ENCODE measurements at places on chromosomes 2 and 18.

- DNase-seq, result no peak
Observed at GRCh38 chr2:191625016-191625415, 52.9 kb upstream of the NABP1 start.

- DNase-seq, result no peak
Observed at GRCh38 chr2:144411473-144411872, 108.4 kb downstream of the ZEB2 start.

GRCh38 chr2:145416640-145417039 is 896.7 kb upstream of the ZEB2 start:
- no peak for DNase-seq

- no peak for DNase-seq
Observed at GRCh38 chr2:25286025-25286400, 55.7 kb downstream of the DNMT3A start.

DNA sequence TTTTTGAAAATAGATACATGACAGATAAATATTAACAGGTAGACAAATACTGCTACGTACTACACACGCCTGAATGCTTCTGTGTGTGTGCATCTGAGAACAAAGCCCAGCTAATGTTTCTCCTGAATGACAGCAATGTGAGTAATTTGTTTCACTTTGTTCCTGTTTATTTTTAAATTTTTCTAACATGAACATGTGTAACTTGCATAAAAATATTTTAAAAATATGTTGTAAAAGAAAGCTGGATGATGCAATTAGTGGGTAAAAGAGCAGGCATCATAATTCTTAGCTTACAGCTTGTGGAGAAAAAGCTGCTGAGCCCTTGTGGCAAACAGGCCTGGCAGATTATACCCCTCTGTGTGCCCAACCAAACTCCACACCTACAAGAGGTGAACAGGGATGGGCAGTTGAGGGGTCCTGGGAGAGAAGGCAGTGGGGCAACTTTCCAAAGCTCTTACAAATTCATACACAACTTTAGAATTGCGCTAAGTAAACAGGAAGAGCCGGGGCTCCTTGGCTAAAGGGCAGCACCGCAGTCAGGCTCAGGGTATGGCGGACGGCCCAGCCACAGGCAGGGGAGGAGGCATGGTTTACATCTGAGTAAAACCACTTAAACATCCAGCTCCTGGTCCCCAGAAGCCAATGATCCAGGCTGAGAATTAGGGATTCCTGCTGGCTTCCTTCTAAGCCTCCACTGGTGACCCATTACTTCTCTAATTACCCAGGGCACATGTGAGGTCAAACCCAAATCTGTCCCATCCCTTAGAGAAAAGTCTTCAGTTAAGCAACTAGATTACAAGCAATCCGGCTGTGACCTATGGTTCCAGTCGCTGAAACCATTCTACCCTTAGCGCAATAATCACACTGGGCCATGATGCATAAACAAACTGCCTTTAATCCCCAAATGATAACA is 14.0 kb downstream of the PXDN start:
- no peak for DNase-seq

DNA sequence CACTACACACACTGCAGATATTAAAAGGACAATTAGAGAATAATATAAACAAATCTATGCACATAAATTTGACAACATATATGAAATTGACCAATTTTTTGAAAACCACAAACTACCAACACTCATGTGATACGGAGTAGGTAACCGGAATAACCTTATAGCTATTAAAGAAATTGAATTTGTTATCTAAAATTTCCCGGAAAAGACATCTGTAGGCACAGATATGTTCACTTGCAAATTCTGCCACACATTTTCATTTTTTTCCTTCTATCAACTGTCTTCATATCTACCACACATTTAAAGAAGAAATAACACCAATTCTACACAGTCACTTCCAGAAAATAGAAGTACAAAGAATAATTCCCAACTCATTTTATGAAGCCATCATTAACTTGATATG is 22.4 kb downstream of the NLRC4 start:
- no peak for DNase-seq

DNA sequence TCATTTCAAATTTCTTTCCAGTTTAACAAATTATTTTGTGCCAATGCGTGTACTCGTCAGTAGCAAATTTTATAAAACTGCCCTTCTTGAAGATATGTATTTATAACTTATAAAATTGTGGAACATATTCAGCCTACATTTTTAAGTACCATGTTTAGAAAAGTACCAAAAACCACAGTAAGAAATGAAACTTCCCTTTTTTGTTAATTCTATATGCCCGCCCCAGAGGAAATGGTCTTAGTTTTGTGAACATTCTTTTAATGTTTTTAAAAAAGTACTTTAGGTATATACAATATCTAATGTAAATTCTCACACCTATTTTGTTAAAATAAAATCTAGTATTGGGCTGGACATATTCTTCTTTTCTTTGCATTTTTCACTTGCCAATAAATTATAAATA is 1.2 kb downstream of the UGT1A9 start:
- DNase-seq, result no peak

DNA sequence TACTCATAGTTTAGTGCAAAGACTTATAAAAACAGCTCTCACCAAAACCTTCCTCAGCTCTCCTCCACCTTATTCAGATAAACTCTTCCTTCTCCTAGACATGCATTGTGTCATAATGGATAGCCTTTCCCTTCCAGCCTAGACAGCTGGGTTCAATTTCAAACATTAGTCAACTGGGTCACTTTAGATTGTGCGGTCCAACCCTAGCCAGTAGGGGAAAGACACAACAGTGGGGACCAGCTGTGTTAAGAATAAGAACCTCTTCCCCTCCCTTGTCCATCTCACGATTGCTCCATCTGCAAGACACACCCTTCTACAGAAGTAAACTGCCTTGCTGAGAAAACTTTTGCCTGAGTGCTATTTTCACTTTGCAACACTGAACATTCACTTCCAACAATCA is 8.5 kb downstream of the PRPF40A start:
- no peak for DNase-seq

DNA sequence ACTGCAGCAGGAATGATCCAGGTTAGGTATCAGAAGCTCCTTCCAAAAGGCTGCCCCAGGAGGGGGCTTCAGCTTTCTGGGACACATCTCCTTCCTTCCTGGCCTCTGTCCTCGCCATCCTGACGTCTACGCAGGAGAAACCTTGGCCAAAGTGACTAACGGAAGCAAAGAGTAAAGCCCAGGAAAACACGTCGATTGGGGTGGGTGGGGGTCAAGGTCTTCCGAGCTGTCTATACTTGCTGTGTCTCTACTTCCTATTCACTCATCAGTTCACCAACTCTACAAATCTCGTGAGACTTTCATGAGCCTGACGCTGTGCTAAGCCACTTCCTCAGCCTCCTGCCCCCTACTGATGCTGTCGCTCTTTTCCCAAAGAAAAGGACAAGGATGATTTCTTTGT is 212.6 kb downstream of the TNS1 start:
- no peak for DNase-seq

DNA sequence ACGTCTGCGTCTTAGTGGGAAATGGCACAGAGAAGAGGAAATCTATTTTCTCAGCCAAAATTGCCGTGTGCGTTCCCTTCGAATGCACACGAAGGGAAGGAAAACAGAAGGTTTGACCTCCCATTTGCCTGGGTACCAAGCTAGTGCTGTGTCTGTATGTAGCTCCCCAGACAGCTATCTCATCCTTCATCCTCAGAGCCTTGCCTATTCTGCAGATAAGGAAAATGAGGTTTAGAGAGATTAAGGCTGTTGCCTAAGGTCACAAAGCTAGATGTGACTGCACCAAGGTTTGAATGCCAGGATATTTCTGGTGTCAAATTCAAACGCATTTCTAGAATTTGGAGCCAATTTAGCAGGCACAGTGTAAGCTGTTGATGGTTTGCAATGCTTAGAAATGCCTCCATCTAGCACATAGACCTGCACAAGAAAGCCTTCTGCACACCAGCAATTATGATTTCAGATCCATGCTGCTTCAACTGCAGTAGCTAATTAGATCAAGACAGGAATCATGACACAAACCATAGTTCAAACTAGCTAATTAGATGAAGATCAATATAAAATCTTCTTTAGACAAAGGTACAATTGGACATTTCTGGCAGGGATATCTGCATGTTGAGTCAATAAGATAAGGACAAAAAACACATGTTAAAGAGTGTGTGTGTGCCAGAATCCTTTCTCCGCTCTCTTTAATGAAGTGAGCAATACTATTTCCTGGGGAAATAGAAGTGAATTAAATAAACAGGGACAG is 115.1 kb downstream of the CMPK2 start:
- DNase-seq, result no peak
